ENCODE measurements at places on chromosomes 4 and X.

DNA sequence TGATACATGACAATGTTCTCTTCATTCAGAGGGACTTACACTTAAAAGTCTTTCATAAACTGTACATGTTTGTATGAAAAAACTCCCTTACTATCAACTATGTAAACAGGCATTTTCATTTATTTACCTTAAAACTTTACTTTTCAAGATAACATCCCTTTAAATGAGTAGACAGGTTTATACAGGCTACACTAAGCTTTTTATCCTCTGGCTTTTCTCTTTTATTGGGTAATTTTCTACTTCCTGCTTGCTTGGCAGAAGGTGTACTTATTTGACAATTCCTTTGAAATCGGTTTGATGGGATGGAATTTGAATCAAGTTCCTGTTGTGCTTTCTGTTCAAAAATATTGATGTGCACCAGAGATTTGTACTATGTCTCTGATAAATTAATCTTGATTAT lies 81.4 kb downstream of the PTPN13 start:
- no peak for DNase-seq

DNA sequence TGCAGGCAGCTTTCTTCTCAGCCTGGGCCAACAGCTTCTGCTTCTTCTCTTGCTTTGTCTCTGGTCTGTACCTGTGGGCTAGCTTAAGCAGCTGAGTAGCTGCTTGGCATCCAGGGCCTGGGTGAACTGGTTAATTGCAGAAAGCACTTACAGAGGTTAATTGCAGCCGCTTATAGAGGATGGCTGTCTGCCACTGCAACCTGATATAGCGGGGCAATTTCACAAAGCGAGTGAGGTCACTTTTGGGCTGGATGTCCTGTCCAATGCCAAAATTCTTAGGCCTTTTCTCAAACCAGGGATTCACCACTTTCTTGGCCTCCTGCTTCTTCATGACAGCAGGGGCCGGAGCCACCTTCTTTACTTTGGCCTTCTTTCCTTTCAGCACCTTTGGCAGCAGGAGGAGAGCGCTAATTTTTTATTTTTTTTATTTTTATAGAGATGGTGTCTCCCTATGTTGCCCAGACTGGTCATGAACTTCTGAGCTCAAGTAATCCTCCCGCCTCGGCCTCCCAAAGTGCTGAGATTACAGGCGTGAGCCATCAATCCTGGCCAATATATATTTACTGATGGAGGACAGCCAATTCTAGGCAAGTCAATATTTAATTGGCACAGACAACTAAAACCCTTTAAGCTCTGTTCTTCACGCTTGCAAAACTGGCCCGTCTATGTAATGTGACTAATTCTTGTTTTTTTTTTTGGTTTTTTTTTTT lies 61.0 kb downstream of the ENOPH1 start:
- DNase-seq, result no peak

DNA sequence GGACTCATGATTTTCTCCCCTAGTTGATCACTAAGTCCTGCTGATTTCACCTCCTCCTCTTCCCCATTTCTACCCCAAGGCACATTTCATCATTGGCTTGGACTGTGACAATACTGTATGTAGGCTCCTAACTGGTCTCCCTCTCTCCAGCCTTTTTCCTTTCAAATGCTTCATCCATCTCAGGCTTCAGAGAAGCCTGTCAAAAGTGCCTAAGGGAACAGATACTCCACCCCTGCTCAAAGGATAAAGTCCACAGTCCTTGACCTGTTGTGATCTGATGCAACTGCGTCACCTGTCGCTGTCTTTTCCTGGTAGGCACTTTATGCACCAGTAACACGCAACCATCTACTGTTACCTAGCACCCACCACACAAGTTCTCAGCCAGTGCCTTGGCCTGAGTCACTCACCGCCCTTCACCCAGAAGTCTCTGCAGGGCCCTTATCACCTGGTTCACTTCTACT lies 12.8 kb downstream of the SCARB2 start:
- no peak for DNase-seq

DNA sequence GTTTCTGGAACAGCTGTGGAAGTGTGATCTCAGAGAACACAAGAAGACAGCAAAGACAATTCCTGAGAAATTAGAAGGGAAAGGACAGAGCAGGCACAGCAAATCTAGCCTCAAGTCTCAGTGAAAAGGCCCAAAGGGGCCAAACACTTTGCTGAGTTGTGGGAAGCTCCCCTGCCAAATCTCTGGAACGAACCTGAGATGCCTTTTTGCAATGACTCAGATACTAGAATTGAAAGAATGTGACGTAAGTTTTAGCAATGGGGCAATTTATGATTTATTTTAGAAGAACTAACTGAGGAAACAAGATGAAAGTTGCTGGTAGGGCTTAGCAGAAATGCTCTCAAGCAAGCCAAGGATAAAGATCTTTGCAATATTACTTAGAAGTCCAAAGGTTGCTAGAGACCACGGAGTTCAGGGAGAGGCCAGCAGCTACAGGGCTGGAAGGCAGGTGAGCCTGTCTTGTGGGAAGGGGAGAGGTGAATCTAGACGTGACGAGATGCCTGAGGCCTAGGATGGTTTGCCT lies 92.8 kb downstream of the AMELX start:
- DNase-seq, result no peak

DNA sequence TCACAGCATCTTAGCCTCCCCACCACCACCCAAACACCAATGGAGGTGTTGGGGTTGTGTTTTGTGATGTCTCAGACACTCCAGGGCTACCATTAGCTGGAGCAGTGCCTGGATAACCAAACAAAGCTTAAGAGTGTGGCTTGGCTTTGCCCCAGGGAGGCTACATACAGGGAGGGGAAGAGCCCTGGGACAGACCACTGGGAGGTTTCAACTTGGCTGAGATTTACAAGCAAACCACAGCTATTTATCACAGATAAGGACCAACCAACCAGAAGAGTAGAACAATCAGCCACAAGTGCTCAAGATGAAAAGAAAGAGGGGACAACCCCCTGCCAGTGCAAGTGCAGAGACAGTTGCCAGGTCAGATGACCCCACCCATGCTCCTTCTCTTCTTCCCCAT lies 24.1 kb downstream of the SOX3 start:
- DNase-seq, result no peak

- no peak for DNase-seq
Observed at GRCh38 chr4:54367059-54367458, 138.0 kb downstream of the PDGFRA start.

GRCh38 chr4:19729886-19730651 lies 521.6 kb upstream of the SLIT2 start:
- DNase-seq, result no peak

GRCh38 chrX:136712650-136713310 lies 64.8 kb downstream of the CD40LG start:
- DNase-seq, result no peak

DNA sequence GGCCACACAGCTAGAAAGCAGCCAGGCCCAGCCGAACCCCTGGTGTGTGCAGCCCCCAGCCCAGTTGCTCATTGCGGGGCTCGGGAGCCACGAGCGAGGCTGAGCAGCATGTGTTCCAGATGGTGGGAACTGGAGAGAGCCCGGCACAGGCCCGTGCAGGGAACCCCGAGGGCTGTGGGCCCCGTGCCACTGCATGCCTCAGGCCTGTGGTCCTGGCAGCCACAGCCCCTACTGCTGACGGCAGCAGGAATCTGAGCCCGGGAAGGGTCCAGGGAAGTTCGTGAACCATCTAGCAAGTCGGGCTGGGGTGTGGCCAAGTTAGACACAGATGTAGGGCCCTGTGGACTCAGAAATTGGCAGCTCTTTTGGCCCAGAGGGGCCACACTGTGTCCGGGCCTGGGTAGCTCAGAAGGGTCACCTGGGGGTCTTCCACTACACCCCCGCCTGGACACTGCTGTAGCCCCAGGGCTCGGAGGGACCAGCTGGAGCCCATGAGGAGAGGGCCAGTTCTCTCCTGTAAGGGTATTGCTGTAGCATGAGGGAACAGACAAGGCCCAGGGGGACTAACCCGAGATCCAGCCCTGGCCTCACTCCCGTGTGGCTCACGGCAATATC lies 12.1 kb downstream of the HTRA3 start:
- DNase-seq, result no peak

DNA sequence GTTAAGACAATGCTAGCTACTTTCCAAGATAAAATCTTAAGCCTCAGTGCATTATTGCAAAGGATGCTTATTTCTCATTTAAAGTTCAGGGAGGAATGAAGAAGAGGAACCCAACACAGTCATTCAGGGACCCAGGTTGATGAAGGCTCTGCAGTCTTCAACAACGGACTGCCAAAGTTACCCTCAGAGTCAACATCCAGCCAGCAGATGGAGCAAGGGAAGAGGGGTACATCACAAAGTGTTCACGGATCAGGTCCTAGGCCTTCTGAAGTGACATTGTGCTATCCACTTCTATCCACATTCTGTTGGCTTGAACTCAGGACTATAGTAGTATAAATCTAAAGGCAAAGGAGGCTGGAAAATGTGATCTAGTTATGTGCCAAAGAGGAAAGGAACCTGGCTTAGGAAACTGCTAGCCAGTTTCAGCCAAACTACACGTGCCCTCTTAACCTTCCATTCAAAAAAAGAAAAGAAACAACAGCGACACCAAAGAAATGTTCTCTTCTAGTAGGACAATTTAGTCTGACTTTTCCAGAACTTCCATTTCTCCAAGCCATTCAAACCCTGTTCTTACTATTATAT lies 28.8 kb downstream of the NKX6-1 start:
- no peak for DNase-seq

DNA sequence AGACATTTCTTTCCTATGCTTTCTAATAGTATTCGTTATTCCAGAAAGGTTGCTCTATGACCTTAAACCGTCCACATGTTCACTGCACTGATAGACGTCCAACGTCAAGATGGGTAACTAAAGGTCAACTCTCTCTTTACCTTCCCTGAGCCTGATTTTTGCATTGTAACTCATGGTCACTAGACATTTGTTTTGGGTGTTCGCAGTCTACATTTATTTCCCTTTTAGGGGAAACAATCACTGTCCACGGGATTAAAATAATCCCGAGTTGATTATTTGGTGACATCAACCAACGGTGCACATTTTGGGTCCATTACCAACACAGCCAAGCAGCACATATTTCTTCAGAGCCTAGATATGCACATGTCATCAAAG lies 540 bp upstream of the HADH start:
- no peak for DNase-seq

GRCh38 chrX:90012395-90012794 lies 90.7 kb downstream of the TGIF2LX start:
- no peak for DNase-seq

DNA sequence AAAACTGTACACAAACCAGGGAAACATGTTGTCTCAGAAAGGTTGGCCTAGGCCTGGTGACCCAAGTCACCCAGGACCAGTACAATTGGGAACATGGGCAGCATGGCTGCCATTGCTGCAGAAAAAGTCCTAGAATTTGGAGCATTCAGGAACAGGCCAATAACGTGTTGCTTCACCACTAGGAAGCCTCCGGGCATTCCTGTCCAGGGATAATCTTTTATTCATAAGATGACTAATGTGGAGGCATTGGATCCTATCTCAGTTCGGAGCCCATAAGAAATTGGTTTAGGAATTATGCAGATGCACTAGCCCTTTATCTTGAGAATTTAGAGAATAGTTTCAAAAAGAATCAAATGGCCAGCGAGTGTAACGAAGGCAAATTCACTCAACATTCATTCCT lies 242.8 kb upstream of the NDST4 start:
- DNase-seq, result no peak
